ENCODE measurements at places on chromosomes 12 and 14. TPM values are rescaled to one million over a fixed set of nuclear protein-coding genes. Genes with fewer than 3 reads are reported as not detected.

DIABLO gene
- total RNA-seq = 61.0 TPM

DICER1 gene
- total RNA-seq = 58.0 TPM

SERPINA12 gene
- total RNA-seq = not detected

PAX9 gene
- not detected for total RNA-seq

SLC5A8 gene
- not detected for total RNA-seq

MOAP1 gene
- 15.9 TPM for total RNA-seq

YEATS4 gene
- total RNA-seq = 39.9 TPM

SMIM41 gene
- total RNA-seq = not detected

RAN gene
- total RNA-seq = 2,556 TPM

POMT2 gene
- total RNA-seq = 23.7 TPM

PMCH gene
- total RNA-seq = 1.6 TPM

TEX22 gene
- 2.4 TPM for total RNA-seq

POTEM gene
- not detected for total RNA-seq

TBX5 gene
- total RNA-seq = not detected

TMEM19 gene
- total RNA-seq = 15.3 TPM

GRIP1 gene
- 2.2 TPM for total RNA-seq

HSP90B1 gene
- total RNA-seq = 502 TPM

TBC1D30 gene
- total RNA-seq = 1.9 TPM

CACNA1C gene
- 0.04 TPM for total RNA-seq

TTC5 gene
- 32.4 TPM for total RNA-seq

ANKRD33 gene
- not detected for total RNA-seq

KRT73 gene
- total RNA-seq = not detected

RITA1 gene
- total RNA-seq = 26.1 TPM

KRT82 gene
- total RNA-seq = not detected

SAV1 gene
- total RNA-seq = 14.1 TPM

TMEM229B gene
- 1.5 TPM for total RNA-seq

C14orf132 gene
- 1.1 TPM for total RNA-seq

MIP gene
- not detected for total RNA-seq

KRT78 gene
- not detected for total RNA-seq

MANSC4 gene
- not detected for total RNA-seq

FZD10 gene
- total RNA-seq = not detected

SP7 gene
- not detected for total RNA-seq

HIF1A gene
- total RNA-seq = 158 TPM

Data from activated CD8-positive, alpha-beta memory T cell treated with anti-CD3 and anti-CD28 coated beads for 36 hours (primary cell).